KG1 (cell line): ENCODE measurements at places on chromosomes 13 and 19.

GRCh38 chr19:35063940-35064818 is 22.7 kb downstream of the HPN start:
- no peak for DNase-seq

DNA sequence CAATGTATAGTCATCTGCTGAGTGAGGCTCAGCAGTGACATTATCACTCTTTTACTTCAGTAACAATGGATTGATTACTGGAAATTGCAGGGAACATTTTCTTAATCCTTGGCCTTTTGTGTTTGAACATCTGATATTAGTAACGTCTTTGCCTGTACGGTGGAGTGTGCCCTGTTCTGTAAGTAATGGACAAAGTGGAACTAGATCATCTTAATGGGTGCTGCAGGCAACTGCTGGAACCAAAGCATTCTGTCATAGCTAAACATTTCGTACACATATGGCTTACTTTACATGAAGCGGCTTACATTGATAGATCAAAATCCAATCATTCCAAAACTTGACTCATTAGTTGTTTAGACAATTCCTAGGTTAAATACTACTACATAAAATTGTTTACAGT is 114.1 kb downstream of the MYO16 start:
- no peak for DNase-seq

DNA sequence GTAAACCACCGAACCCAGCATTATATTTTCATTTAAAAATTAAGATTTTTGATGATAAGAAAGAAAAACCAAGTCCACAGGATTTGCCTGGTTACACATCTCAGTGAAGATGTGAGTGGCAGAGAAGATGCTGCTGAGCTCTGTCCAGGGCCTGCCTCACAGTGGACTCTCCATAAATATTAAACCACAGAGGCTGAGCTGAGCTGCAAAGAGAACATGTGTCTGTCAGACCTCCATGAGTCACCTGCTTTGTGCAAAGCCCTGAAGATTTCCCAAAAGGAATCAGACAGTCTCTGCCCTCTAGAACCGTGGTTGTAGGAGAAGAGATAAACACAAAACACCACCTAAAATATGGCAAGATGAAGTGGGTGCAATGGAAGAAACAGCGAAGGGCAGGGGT is 127.2 kb upstream of the TSC22D1 start:
- no peak for DNase-seq

- no peak for DNase-seq
These were observed 1.5 kb downstream of the IFNL4 start for GRCh38 chr19:39246951-39247669.

DNA sequence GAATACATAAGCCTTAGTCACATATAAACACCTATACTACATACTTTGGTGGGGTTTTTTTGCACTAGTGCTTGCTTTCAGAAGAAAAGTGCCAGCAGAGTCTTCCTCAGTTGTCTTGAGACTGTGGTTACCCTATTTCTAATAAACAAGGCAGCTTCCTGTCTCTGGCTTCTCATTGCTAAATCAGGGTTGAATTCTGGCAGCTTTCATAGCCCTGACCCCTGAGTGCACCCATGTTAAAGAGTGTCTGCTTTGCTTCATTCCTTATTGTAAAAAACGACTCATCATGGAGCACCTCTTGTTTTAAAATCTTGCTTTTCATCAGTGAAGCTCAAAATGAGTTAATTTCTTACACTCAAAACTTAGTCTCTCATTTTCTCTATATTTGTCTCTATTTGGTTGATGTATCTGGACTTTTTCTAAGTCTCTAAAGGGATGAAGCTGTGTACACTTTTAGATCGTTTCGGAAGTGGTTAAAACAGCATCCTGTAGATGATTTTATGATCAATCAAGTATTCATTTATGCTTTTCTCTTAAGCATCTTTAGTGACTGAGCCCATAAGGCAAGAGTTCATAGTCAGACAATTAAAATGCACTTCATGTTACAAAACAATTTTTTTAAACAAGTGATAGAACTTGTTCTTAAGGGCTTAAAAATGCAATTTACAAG is 72.1 kb downstream of the KLF12 start:
- DNase-seq = no peak

GRCh38 chr19:7228935-7229541 is 65.2 kb downstream of the INSR start:
- no peak for DNase-seq
